A375 (cell line): ENCODE measurements at places on chromosomes 16 and 17. TPM values are rescaled to one million over a fixed set of nuclear protein-coding genes. Genes with fewer than 3 reads are reported as not detected.

SLC35B1 gene
- 54.8 and 58.8 TPM in 2 replicates for total RNA-seq

UMOD gene
- not detected in 2 replicates for total RNA-seq

TNFRSF17 gene
- total RNA-seq = 0.11 TPM in 1 of 2 replicates, not detected in the other

TNRC6A gene
- total RNA-seq = 24.1 and 24.7 TPM in 2 replicates

ARL5C gene
- total RNA-seq = not detected in 2 replicates

NECAB2 gene
- total RNA-seq = 0.04 and 0.82 TPM in 2 replicates

ALDH3A1 gene
- total RNA-seq = not detected in 2 replicates

SLC43A2 gene
- 0.77 and 1.4 TPM in 2 replicates for total RNA-seq

TAC4 gene
- 1.2 TPM in 1 of 2 replicates, not detected in the other for total RNA-seq

TSPAN10 gene
- 1.7 and 2.2 TPM in 2 replicates for total RNA-seq

SDR42E2 gene
- total RNA-seq = not detected in 2 replicates

HOXB3 gene
- 11.9 and 13.7 TPM in 2 replicates for total RNA-seq

BAHCC1 gene
- total RNA-seq = 8.6 and 10.4 TPM in 2 replicates

SNX20 gene
- total RNA-seq = not detected in 2 replicates

CACNG5 gene
- total RNA-seq = not detected in 2 replicates

KRTAP4-9 gene
- not detected in 2 replicates for total RNA-seq

NR1D1 gene
- 6.3 and 8.2 TPM in 2 replicates for total RNA-seq

SLC12A3 gene
- total RNA-seq = not detected in 2 replicates

PABPN1L gene
- total RNA-seq = not detected in 2 replicates

ABCC12 gene
- 0.11 TPM in 1 of 2 replicates, not detected in the other for total RNA-seq

RCVRN gene
- total RNA-seq = 0.11 and 1.2 TPM in 2 replicates

MSLN gene
- total RNA-seq = 9.2 and 11.1 TPM in 2 replicates

ZNF385C gene
- 0.11 TPM in 1 of 2 replicates, not detected in the other for total RNA-seq

GAS2L2 gene
- not detected in 2 replicates for total RNA-seq

SLC38A8 gene
- total RNA-seq = not detected in 2 replicates

BAIAP3 gene
- 2.0 and 2.3 TPM in 2 replicates for total RNA-seq

OSGIN1 gene
- 1.3 and 1.9 TPM in 2 replicates for total RNA-seq

NEUROD2 gene
- not detected in 2 replicates for total RNA-seq

CMIP gene
- total RNA-seq = 4.8 and 5.4 TPM in 2 replicates

ZP2 gene
- total RNA-seq = not detected in 2 replicates

SSTR5 gene
- not detected in 2 replicates for total RNA-seq

TMEM88 gene
- 1.4 TPM in 1 of 2 replicates, not detected in the other for total RNA-seq

GP1BA gene
- total RNA-seq = not detected in 2 replicates

CACNG3 gene
- total RNA-seq = not detected in 2 replicates

DPEP1 gene
- 0.60 TPM in 1 of 2 replicates, not detected in the other for total RNA-seq

ZFPM1 gene
- total RNA-seq = 0.60 and 1.2 TPM in 2 replicates

SLC47A1 gene
- 3.2 and 5.3 TPM in 2 replicates for total RNA-seq

RMI2 gene
- 17.5 and 18.7 TPM in 2 replicates for total RNA-seq

PNMT gene
- total RNA-seq = 0.60 and 0.96 TPM in 2 replicates

EVI2B gene
- 0.08 and 0.60 TPM in 2 replicates for total RNA-seq

FN3K gene
- total RNA-seq = 0.50 and 0.72 TPM in 2 replicates

CCL7 gene
- not detected in 2 replicates for total RNA-seq

OTOP2 gene
- not detected in 2 replicates for total RNA-seq

PRCD gene
- 0.24 TPM in 1 of 2 replicates, not detected in the other for total RNA-seq

TUBD1 gene
- 2.9 and 4.0 TPM in 2 replicates for total RNA-seq

ALOX12B gene
- 0.19 and 0.94 TPM in 2 replicates for total RNA-seq

SEPHS2 gene
- 15.3 and 20.9 TPM in 2 replicates for total RNA-seq

CDH3 gene
- total RNA-seq = 1.2 and 2.0 TPM in 2 replicates

GPR179 gene
- total RNA-seq = 0.08 and 0.13 TPM in 2 replicates
